ENCODE measurements at places on chromosomes 7 and 10. TPM values are rescaled to one million over a fixed set of nuclear protein-coding genes. Genes with fewer than 3 reads are reported as not detected.

Gene ADARB2
- not detected for total RNA-seq

DNA sequence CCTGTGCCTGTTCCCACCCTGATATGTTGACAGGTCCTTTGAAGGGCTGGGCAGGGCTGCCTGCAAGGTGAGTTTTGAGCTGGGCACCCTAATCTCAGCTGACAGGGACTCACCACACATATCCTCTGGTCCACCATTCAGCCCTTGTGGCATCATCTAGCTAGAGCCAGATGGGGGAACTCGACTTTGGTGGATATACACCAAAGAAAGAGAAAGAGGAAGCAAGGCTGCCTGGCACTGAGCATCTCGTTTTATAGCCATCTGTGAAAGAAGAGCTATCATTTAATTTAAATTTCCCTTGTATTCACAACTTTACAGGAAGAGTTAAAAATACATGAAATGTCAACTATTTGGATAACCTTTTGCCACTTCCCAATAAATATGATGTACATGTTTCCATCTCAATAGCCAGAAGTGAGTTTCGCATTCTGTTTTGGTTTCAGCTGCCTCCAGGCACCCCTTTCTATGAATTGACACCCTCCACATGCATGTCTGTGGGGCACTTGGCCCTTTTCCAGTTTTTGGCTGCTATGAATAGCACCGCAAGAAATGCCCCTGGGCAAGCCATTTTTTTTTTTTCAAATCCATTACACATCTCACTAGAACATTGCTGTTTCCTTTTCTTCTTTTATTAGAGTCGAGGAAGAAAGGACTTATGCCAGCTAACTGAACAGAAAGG, 22.9 kb upstream of the GRB10 start:
- peak; percentile 37 for DNase-seq
- peaks cover 13% of the 10 kb centered on the region for H3K27me3 ChIP-seq
- H3K4me3 ChIP-seq, result no peak overlapping the region
- no peaks in the 10 kb centered on the region for H3K36me3 ChIP-seq
- H3K4me1 ChIP-seq, result peaks cover 12% of the 10 kb centered on the region

DNA sequence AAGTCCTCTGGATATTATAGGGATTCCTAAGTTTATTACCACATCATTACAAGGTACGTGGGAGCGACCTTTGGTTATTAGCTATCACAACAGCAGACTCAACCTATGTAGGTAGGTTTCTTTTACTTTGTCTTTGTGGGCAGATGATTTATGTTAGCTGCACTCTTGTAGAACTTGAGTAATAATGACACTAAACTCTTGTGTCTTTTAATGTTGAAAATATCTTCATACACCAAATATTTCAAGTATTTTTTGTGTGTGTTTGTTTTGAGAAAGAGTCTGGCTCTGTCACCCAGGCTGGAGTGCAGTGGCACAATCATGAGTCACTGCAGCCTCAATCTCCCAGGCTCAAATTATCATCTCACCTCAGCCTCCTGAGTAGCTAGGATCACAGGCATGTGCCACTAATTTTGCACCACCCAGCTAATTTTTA, 19.2 kb upstream of the SUPV3L1 start:
- peaks cover 4% of the 10 kb centered on the region for H3K36me3 ChIP-seq
- H3K4me1 ChIP-seq, result peaks cover 3% of the 10 kb centered on the region
- H3K4me3 ChIP-seq, result no peak overlapping the region
- no peaks in the 10 kb centered on the region for H3K27me3 ChIP-seq
- no peak for DNase-seq
- no peak overlapping the region for H3K27ac ChIP-seq

DNA sequence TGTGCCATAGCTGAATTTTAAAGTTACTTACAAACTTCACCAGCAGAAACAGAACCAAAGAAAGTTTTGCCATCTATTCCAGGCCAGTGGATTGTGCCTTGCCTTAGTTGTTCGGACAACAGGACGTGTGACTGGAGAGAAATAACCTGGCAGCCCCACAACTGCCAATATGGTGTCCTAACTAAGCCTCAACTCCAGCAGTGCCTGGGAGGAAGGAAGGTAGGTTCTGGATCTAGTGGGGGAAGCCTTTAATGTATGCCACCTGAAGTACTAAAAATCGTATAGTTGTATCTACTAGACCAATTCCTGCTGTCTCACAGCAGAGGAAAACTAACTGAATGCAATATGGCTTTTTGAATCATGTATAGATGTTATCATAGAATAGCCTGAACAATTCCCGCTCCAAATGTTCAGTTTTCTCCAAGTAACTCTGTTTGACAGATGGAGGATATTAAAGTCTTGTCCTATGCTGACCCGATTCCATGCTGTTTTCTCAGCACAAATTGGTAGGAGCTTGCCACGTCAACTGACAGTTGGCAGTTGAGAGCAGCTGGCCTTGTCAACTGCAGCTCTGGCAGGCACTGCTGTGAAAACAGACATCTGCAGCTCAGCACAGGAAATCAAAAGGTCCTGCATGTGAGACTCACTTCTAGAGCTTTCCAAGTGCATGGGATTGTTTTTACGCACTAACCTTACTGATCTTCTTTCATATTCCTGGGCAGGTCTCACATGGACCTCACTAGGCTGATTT, 84.5 kb upstream of the WNT16 start:
- H3K27me3 ChIP-seq, result peaks cover 4% of the 10 kb centered on the region
- H3K27ac ChIP-seq, result no peak overlapping the region
- H3K36me3 ChIP-seq, result no peaks in the 10 kb centered on the region
- no peaks in the 10 kb centered on the region for H3K4me1 ChIP-seq
- no peak overlapping the region for H3K4me3 ChIP-seq

DNA sequence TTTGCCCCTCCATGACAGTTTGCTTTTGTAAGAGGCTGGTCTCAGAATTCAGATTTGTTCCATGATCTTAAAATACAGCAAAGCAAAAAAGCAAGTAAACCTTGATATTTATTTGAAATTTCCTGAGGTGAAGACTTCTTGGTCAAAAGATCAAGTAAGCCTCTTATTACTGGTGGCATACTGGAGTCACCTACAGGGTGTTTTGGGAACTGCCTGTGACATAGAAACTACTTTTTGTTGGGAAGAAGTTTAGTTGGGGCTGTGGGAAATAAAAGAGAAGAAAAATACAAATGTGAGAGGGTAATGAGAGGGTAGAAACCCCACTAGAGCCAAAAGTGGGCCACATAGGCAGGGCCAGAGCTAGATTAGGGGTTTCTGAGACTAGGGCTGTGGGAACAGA, 217.9 kb downstream of the OTUD1 start:
- H3K27me3 ChIP-seq, result peaks cover 11% of the 10 kb centered on the region
- H3K27ac ChIP-seq, result no peak overlapping the region
- H3K4me3 ChIP-seq, result no peak overlapping the region
- peaks cover 2% of the 10 kb centered on the region for H3K36me3 ChIP-seq
- peaks cover 8% of the 10 kb centered on the region for H3K4me1 ChIP-seq

Measured in activated naive CD8-positive, alpha-beta T cell treated with anti-CD3 and anti-CD28 coated beads for 36 hours (primary cell).